SIG-M5 (cell line): ENCODE measurements at places on chromosomes 1 and 21.

GRCh38 chr1:198604975-198605374, 33.9 kb upstream of the PTPRC start:
- DNase-seq, result no peak

GRCh38 chr1:9238550-9238949, 4.0 kb downstream of the H6PD start:
- no peak for DNase-seq

GRCh38 chr1:209425959-209426358, 157.6 kb upstream of the CAMK1G start:
- DNase-seq, result no peak

DNA sequence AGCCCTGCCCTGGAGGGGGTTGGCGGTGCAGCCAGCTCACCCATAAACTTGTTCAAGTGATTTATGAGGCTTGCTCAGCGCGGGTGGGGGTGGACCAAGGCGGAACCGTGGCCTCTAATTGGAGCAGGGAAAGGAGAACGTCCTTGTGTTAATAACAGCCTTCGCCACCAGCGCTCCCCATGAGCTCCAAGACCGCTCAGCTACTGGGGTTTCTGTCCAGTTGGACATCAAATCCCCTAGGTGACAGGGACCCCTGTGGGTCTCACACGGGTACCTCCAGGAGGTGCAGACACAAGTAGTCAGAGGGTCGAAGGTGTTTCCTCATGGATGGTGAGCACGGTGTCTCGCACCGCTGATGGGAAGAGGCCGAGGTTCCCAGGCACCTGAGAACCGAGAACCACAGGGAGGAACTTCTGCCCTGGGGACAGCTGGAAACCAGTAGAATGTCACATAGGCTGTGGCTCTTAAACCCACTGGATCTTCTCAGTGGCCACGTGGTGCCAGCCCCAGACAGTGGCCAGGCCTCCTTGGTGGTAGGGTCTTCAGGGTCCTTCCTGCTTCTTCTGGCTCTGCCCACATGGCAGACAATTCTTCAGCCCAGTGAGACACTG, 3.7 kb upstream of the ACTRT2 start:
- DNase-seq, result no peak

DNA sequence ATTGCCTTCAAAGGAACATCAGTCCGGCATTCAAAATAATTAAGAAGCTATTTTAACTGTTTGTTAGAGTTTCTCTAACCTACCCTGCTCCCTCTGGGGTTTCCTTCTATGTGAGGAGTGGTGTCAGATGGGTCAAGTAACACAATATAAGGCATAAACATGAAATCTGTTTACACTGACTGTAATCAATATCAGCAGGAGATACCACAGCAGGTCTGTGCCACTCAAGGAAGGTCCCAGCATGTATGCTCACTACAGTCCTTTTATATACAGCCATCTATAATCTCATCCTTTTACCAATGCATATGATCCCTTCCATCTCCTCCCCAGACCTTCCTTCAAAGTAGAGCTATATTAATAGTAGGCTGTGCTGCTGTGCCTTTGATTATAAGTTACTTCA, 25.4 kb downstream of the EEIG2 start:
- DNase-seq, result no peak

GRCh38 chr1:104648269-104648691, 898.6 kb downstream of the AMY1C start:
- DNase-seq, result no peak

DNA sequence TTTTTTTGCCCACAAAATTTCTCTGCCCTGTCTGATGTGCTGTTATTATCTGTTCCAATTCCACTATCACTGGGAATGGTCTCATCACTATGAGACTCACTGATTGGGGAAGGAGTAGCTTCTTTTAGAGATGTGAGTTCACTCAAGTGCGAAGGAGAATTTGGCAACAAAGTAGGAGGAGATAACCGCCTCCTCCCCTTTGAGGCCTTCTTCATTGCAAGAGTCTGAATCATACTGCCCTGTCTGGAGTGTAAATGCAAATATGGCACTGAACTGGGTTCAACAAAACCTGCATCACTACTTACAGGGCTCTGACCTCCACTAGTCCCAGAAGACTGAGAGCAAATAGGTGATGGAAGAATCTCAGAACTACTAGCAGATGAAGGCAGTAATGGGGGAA, 83.4 kb downstream of the ASH1L start:
- no peak for DNase-seq

- no peak for DNase-seq
Observed at GRCh38 chr1:222784916-222785315, 29.9 kb upstream of the DISP1 start.

GRCh38 chr1:43292216-43292615, 6.8 kb upstream of the C1orf210 start:
- DNase-seq, result no peak

GRCh38 chr1:23825762-23826522, 713 bp upstream of the HMGCL start:
- DNase-seq, result no peak

DNA sequence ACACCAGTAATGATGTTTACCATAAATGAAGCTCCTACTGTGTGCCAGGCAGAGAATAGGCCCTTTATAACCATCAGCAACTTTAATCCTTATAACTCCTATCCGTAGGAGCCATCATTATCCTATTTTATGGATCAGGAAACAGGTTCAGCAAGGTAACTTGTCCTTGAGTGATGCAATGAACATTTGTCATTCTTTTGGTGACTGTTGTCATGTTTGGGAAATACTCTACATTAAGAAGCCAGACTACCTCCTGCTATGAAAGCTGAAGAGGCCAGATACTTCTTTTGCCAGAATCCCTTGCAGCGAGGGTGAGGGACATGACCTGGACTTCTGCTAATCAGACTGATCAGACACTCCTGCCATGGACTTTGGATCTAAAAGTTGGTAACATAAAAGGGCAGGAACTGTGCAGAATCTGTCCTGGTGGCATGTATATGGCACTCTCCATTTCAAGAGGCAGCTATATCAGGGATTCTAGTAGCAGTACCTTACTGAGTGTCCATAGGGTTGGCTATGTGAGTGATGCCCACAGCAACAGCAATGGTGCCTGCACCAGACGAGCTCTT, 33.1 kb upstream of the SRRM1 start:
- DNase-seq, result no peak

DNA sequence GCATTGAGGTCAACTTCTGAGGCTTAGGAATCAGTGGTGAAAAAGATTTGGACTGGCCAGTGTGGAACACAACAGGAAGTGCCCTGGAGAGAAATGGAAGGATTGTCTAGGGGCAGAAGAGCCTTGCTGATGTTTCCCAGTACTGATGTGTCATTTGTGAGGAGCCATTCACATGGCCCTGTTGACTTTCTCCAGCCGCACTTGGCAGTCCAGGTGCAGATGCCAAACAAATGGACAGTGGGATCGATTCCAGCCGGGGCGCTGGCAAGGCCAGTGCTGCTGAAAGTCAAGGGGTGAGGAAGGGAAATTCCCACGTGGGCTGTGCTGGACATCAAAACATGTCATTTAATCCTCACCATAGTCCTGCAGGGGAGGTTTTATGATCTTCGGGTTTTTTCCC, 4.9 kb upstream of the TRIM63 start:
- DNase-seq, result no peak

DNA sequence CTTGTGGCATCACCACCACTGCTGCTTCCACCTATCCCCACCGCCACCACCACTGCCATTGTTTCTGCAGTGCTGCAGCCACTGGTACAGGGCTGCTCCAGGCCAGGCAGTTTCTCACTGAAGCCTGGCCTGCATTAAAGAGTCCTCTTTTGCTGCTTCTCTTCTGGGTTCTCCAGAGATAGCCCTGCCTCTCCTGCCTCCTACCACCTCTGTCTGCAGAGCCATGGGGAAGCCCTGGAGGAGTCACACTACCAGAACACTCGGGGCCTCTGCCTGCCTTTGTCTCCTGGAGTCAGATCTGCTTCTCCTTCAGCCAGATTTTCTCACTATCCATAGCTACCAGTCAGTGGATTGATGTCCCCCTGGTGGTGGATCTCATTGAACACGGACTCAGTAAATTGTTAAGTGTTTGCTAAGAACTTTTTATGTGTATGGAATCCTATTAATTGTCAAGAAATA, 37.7 kb upstream of the DDAH1 start:
- no peak for DNase-seq

- no peak for DNase-seq
Observed at GRCh38 chr1:240658312-240658960, 46.5 kb upstream of the GREM2 start.

DNA sequence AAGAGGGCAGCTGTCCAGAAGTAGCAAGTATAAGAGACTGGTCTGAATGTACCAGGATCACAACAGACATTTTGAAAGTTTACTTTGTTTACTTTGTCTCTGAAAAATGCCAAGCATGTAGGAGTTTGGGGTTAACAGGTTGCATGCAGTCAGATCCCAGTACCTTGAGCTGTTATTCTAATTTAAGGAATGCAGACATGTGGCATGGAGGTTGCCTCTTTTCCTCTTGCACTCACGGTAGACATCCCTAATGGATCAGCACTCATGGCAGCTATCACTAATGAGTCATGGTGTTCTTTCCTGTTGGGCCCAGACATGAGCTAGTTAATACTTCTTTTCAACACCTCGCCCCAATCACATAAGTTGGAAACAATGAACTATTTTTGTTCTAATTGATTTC, 67.3 kb downstream of the GADD45A start:
- DNase-seq, result no peak

DNA sequence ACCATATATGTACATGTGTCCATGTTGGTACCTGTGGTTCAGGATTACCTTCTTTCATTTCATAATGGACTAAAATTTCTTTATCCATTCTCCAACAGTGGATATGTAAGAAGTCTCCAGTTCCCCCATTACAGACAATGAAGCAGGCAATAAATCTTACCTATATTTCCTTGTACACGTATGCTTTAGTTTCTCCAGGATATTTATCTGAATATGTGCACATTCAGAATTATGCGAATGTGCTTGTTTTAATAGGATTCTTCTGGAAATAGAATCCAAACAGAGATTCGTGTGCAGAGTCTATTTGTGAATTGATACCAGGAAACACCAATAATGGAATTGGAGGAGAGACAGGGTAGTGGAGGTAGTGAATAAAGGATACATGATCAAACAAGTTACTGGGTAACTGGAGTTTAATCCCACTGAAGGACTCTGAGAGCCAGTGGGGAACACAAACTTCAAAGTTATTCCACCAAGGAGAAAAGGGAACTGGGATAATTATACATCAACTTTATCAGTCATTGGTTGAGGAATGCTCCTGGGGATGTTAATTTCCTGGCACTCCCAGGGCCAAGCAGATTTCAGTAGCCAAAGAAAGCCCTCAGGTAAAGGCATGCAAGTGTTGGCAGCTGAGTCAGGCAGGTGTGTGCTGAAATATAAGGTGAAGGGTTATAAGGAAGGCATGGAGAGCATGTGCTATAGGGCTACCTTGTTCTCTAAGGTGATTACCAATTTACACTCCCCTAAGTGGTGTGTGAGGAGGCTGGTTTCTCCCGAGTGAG, 374.9 kb upstream of the PBX1 start:
- no peak for DNase-seq

GRCh38 chr21:17545007-17545406, 32.2 kb downstream of the CXADR start:
- no peak for DNase-seq

DNA sequence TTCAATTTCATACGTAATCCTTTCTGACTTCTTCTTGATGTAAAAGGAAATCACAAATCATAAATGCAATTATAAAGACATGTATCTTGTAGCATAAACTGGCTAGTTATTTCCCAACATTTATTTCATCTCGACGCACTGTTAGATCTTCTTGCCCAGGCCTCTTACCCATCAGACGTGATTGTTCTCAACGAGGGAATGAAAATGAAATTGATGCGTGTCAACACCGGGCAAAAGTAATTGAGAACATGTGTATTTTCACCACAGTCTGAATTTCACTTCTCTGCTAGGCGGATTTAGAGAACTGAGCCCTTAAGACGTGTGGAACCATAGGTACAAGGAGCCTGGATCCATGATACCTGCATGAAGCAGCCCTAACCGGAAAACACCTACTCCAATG, 519.7 kb downstream of the KCNT2 start:
- no peak for DNase-seq

DNA sequence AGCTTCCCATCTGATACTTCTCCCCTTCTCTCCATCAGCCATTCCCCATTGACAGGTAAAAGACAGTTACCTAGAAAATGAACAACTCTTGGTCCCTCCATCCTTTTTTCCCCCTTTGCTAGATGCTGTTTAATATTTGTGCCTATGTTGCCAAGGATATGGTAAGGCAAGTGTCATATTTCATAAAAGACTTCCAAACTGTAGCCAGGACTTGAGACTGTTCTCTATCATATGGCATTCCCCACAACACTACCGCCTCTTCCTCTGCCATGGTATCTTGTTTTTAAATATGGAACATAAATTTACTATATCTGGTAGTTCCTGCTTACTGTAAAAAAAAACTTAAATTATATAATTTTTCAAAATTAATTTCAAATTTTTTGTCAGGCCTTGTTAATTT, 97.2 kb downstream of the PHTF1 start:
- no peak for DNase-seq

- no peak for DNase-seq
Observed at GRCh38 chr1:117812869-117813511, 116.4 kb downstream of the GDAP2 start.

- DNase-seq, result no peak
Observed at GRCh38 chr1:94103608-94104007, 17.3 kb downstream of the ABCA4 start.

- no peak for DNase-seq
Observed at GRCh38 chr1:220730486-220730885, 17.6 kb upstream of the MTARC2 start.

- DNase-seq, result no peak
Observed at GRCh38 chr21:16847211-16847610, 665.6 kb upstream of the CXADR start.

- no peak for DNase-seq
Observed at GRCh38 chr21:17497316-17497715, 15.5 kb upstream of the CXADR start.

- DNase-seq, result no peak
Observed at GRCh38 chr1:247493106-247493505, 35.2 kb upstream of the OR2B11 start.

DNA sequence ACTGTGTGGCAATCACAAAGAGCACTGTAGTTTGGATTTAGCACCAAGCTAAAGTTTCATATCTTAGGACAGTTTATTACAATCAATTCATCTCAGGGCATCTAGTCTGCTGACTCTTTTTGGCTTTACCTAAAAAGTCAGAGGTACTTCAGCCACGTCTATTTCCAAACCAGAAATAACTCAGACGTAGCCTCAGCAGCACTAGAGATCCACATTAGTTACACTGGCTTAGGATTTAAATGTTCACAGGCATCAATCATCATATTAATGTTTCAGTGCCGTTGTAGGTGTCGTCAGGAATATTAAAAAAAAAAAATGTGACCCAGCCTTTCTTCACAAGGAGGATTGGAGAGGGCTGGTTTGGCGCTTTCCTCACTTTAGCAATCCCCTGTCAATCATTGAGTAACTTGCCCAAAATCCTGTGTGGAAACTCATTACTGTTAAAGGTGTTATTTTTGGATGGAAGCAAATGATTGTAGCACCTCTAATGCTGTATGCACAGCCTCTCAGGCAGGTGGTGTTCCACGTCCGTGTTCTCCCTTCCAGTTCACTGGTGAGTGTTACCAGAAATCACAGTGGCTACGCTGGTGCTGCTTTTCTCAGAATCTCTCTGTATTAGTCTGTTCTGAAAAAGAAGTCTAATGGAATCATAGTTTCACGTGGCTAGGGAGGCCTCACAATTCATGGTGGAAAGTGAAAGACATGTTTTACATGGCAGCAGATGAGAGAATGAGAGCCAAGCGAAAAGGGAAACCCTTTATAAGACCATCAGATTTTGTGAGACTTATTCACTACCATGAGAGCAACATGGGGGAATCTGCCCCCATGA, 45.4 kb downstream of the NEK7 start:
- no peak for DNase-seq

- DNase-seq, result no peak
Observed at GRCh38 chr1:17509363-17509762, 30.1 kb upstream of the ARHGEF10L start.

GRCh38 chr1:157198619-157199420, 60.6 kb upstream of the ETV3 start:
- DNase-seq, result no peak
